ENCODE measurements at places on chromosomes 11 and 22. TPM values are rescaled to one million over a fixed set of nuclear protein-coding genes. Genes with fewer than 3 reads are reported as not detected.

DNA sequence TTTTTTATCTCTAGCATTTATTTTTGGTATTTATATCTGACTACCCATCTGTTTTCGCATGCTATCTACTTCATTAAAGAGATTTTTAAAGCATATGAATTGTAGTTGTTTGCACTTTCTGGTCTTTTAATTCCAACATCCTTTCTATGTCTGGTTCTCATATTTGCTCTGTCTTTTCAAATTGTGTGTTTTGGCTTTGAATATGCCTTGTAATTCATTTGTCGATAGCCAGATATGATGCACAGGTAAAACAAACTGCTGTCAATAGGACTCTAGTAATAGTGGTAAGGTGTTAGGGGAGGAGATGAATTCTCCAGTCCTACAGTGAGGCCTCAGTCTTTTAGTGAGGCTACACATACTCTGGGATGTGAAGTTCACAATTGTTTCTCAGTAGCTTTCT, 530.8 kb upstream of the CCDC179 start:
- no peak for DNase-seq

DNA sequence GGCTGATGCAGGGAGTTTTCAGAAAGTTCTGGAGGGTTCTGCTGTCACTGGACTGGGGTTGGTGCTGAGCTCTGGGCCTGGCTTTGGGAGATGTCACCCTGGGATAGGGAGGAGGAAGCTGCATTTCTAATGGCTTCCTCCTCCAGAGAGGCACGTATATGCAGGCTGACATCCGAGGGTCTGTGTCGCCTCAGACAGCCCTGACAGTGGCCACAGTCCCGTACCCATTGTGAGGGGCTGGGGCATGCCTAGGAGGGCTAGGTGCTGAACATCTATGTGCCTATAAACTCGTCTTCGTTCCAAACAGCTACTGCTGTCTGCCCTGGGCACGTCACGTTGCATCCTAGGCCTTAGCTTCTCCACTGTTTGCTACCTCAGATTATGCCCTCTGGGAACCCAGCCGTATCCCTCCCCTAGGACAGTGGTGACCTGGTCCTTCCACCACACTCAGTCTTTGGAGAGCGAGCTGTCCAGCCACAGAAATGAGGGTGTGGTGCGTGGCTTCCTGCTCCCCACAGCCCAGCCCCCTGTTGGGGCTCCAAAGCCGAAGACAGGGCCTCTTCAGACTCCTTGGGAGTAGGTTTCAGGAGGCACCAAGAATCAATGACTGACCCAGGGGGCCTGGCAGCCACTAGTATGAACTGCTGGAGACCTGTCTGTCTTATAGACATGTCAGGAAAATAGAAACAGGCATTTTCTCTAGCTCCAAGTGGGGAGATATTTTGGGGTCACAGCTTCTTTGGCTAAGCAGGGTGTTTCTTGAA, 26.4 kb downstream of the ADAMTS15 start:
- peak; percentile 54 for DNase-seq

GRCh38 chr11:104000798-104001197, 35.6 kb upstream of the DDI1 start:
- no peak for DNase-seq

SULT4A1 gene
- 0.12 TPM for total RNA-seq

DNA sequence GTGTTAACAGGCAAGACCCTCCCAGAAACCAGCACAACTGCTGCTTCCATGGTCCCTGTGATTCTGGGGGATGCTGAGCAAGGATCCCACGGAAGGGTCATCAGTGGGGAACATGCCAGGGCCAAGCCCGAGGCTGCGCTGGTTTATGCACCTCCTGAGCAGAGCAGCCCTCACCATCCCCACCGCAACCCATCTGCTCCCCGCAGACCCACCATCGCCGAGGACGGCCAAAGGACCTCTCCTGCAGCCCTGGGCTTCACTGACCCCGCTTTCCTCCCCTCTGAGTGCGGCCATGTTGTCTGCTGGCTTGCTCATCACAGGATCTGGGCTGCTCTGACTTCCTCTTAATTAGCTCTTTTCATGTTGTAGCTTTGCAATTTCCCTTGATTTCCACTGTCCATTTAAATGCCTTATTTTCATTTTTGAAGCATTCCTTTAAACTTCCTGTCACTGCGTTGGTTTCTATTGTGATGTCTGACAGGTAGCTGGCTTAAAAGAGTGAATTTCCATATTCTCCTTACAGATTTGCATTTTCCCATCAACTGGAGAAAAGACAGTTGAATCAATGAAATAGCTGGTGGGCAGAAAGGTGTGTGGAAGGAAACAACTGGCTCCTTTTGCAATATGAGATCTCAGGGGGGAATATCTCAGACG, 14.9 kb downstream of the TP53AIP1 start:
- no peak for DNase-seq

DNA sequence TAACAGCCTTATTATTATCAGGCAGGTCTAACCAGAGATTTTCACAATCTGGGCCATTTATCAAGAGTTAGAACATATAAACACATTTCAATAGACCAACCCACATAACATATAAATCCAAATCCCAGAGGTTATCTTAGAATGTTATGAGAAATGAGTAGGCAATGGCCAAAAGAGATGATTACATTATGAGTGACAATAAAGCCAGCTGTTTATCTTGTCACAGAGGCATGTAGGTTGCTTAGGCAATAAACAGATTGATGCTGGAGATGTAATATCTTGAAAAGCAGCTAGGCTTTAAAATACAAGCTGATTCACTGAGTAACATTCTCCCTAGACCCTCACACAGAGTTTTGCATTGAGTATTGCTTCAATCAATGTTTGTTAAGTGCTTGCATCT, 148.5 kb upstream of the SESN3 start:
- no peak for DNase-seq

DNA sequence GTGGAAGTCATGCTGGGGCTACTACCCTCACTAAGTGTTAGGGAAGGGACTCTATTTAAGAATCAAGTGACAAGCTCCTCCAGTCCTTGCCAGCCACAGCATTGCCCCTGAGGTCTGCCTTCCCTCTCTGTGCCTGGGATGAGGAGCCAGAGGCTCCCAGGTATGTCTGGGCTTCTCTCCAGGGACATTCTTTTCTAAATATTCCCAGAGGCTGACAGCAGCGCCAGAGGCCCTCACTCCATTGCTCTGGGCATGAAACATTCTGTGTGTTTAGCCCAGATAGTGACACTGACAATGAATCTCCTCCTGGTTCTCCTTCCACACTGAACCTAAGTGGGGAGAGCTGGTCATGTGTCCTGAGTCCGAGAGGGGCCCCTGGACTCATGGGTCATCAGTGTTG, 2.2 kb downstream of the OR51E1 start:
- DNase-seq = no peak

GRCh38 chr11:69538854-69539253, 57.4 kb downstream of the LINC01488 start:
- no peak for DNase-seq

VWA5A gene
- total RNA-seq = 2.6 TPM

GRCh38 chr11:93717501-93717900, 23.8 kb downstream of the TAF1D start:
- DNase-seq = no peak

- DNase-seq = no peak
These were observed 22.2 kb downstream of the CYB5R2 start for GRCh38 chr11:7651140-7651551.

DNA sequence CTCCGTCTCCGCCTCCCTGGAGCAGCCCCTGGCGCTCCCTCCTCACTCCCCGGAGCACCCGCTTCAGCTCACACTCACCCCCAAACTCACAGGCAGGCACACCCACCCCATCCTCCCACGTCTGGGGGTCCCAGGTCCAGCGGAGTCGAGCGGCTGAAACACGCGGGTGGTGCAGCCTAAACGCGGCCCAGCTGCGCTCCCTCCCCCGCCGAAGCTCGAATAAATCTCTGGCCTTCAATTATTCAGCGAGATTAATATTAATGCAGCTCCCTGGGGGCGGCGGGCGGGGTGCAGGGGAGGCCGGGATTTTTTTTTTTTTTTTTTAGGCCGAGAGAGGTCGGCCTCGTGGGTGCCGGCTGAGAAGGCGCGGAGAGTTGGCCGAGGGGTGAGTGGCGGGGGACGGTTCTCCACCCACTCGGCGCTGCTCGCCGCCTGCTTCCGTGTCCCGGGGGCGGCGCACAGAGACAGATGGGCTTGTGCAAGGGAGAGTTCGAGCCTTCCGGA, 524 bp upstream of the SLC1A2 start:
- DNase-seq = no peak

CASP12 gene
- 2.9 TPM for total RNA-seq

DEFB131B gene
- total RNA-seq = not detected

GRCh38 chr11:106305458-106305857, 228.0 kb downstream of the AASDHPPT start:
- no peak for DNase-seq

- DNase-seq = no peak
These were observed 116.3 kb downstream of the TIMP3 start for GRCh38 chr22:32917577-32918354.

- DNase-seq = no peak
These were observed 92.9 kb downstream of the MICAL3 start for GRCh38 chr22:17931400-17931825.

PTPRCAP gene
- 1.9 TPM for total RNA-seq

DNA sequence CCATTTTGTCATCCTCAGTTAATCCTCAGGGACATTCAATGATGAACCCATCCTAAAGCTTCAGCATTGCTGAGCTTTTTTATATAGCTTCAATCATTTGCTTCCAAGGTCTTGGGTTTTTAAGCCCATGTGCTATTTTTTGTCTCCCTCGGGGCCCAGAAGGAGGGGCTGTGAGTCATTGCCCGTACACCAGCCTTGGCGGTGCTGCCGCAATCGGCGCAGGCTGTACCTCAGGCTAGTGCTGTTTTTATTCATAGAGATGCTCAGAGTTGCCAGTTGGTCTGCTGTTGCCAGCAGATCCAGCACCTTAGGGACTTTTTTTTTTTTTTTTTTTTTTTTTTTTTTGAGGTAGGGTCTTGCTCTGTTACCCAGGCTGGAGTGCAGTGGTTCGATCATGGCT, 35.5 kb downstream of the ACO2 start:
- no peak for DNase-seq

DNA sequence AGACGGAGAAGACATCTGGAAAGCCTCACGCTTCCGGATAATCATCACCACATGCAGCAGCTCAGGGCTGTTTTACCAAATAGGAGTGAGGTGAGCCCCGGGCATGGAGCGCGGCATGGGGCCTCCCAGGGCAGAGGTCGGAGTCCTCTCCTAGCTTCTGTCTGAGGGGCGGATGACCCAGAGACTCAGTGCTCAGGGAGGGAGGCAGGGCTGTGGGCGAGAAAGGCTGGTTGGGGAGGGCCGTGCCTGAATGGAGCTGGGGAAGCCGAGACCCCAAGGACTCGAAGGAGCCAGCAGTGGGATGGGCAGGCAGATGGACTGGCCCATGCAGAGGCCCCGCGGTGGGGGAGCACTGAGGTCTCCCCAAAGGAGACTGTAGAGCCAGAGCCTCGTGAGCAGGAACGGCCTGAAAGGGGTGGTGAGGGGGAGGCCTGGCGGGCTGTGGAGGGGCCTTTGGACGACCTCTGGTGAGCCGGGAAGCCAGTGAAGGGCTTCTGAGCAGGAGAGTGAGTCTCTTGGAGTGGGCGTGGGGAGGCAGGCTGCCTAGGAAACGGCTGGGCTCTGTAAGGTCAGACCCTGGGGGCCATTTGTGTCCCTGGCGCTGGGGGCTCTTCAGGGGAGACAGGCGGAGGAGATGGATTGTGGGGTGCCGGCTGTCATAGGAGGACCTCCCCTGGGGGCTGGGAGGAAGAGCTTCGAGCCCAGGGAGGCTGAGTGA, 24.7 kb upstream of the PANX2 start:
- no peak for DNase-seq

GRCh38 chr11:17490232-17490631, 13.6 kb upstream of the ABCC8 start:
- no peak for DNase-seq

- DNase-seq = no peak
These were observed 737 bp downstream of the PPP2R1B start for GRCh38 chr11:111765320-111765983.

USP2 gene
- 38.9 TPM for total RNA-seq

- no peak for DNase-seq
These were observed 103.1 kb downstream of the SNX19 start for GRCh38 chr11:130813196-130813595.

VPREB1 gene
- total RNA-seq = not detected

SPINDOC gene
- total RNA-seq = 7.0 TPM

DNA sequence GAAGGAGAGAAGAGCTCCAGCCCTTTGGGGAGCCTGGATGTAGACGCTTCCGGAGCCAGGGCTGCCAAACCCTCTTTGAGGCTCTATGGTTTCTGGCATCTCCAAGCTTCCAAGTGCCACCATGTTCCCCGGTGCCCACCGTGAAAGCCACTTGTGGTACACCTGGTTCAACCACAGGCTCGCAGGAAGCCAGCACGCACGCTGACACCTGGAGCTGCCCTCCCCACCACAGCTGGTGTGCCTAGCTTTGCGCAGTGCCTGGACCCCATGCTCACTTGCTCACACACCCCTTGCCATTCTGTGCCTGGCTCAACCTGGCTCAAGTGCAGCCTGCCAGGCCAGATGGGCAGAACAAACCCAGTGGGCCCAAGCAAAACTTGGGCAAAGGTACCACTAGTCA, 831.4 kb downstream of the DLG2 start:
- no peak for DNase-seq

GGTLC3 gene
- not detected for total RNA-seq

SHANK3 gene
- total RNA-seq = 12.3 TPM

- no peak for DNase-seq
These were observed 88.4 kb upstream of the TEAD1 start for GRCh38 chr11:12585861-12586260.

DNA sequence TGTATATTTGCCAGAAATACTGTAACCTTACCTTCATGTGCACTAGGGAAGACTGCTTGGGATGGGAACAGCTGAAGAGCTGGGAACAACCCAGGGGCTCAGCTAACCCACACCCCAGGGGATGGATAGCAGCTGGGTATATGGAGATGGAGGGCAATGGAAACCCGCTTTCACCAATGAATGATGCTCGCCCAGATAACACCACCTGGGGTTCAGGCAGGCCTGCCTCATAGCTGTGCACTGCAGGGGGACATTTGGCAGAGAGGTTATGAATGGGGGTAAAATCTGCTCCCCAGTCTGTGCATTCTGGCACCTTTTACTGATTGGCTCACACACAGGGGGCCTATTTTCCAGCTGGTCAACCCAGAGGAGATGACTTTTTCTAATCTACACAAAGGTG, 170.7 kb downstream of the CHST1 start:
- DNase-seq = no peak

MRGPRX4 gene
- not detected for total RNA-seq

OSBPL5 gene
- 17.8 TPM for total RNA-seq

DNA sequence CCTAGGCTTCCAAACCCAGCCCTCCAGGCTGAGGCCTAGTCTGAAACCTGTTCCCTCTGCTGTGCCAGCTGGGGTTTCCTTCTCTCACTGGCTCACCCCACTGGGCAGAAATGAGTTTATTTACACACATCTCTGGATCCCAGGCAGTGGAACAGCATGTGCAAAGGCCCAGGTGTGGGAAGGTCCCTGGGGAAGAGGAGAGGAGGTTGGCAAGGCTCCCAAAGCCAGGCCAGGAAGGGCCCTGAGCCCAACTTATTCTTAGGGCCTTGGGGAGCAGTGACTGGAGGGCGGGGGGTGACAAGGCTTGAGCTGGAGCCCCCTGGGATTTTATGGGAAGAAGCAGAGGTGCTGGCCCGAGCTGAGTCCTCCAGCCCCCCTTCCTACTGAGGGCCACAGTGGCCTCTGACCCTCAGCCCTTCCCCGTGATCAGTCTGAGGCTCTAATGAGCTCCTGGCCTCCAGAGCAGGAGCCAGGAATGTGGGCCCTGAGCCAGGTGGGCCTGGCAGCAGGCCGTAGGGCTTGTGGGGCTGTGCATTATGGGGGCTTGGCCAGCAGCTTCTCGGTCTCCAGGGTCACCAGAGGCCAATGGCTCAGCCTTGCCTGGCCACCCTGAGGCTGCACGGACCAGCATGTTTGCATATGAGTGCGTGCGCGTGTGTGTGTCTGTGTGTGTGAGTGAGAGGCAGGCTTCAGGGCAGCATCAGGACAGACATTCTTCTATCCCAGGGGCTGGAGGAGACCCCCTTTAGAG, 2.9 kb downstream of the MYO7A start:
- DNase-seq = no peak

All from right atrium auricular region (tissue), 2 donors.